ENCODE measurements at places on chromosomes 3 and 15.

GRCh38 chr15:26298659-26299170 lies 435.6 kb upstream of the ATP10A start:
- no peak for DNase-seq

DNA sequence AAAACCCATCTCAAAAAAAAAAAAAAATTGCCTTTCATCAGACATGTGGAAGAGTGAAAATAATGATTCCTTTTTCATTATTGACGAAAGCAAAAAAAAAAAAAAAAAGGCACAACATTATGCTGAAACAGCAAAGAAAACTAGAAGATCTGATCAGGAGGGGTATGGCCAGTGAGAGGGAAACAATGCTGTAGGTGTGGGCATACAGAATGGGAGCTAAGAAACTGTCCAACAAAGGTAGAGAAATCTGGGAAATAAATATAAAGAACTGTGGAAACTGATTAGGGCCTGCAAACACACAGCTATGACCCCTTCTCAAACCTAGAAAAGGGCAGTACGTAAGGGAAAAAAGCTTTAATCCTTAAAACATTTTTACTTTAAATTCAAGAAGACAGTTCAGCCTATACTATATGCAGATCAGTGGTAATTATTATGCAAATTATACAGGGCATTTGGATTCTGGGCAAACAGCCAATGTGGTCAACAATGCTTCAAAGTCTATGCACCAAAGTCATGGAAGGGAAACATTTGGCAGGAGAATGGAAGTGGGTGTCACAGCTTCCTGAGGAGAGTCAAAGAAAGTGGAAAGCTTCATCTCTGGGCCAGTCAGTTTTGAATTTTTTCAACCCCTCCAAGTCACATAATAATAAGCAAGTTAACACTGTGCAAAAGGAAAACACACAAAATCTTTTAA lies 68.3 kb upstream of the SLC12A8 start:
- no peak for DNase-seq

- DNase-seq, result no peak
Observed at GRCh38 chr3:144809380-144809779, 837.8 kb downstream of the DIPK2A start.

- no peak for DNase-seq
Observed at GRCh38 chr3:136038668-136039067, 73.1 kb downstream of the PPP2R3A start.

- no peak for DNase-seq
Observed at GRCh38 chr3:53597136-53597915, 102.9 kb downstream of the CACNA1D start.

- no peak for DNase-seq
Observed at GRCh38 chr3:133856316-133856715, 39.4 kb downstream of the RAB6B start.
